Thyroid gland (tissue), 4 donors: ENCODE measurements at places on chromosomes 3 and 15. TPM values are rescaled to one million over a fixed set of nuclear protein-coding genes. Genes with fewer than 3 reads are reported as not detected.
A peak's percentile ranks its signal among the peaks of the same experiment; 100 is the strongest.

DNA sequence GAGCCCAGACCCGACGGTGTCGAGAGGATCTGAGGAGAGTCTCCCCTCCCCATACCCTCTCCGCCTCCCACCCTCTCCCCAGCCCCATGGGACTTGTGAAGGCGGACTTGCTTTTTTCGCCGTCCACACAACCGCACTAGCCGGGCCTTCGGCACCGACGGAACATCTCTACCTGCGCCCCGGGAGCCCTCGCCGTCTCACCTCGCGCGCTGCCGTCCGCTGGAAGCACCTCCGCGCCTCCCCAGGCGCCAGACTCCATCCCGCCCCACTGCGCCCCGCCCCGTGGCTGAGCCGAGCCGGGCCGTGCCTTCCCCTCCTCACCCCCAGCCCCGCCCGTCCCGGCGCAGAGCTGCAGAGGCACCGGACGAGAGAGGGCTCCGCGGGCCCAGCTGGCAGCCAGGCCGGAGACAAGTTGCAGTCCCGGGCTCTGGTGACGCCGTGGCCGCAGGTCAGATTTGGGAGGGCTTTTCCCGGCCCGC, at the start of the genes DUOX1 and DUOXA1:
Gene DUOX1 (plus strand): TSS at position 344 of the 479 bp plus-strand sequence. CDS start 1,973 bp downstream, outside the sequence.
Gene DUOXA1 (minus strand): TSS at position 229 of the 479 bp plus-strand sequence. CDS start 6,865 bp downstream, outside the sequence.
- H3K4me3 ChIP-seq, result peak within 1 kb of the TSS; percentile 41
- no peaks in the 10 kb centered on the region for H3K36me3 ChIP-seq
- H3K27ac ChIP-seq, result peak within 1 kb of the TSS; percentile 85
- H3K4me1 ChIP-seq, result peaks cover 62% of the 10 kb centered on the region
- H3K27me3 ChIP-seq, result no peaks in the 10 kb centered on the region

- DNase-seq, result no peak
- H3K27ac ChIP-seq, result no peak within 1 kb of the TSS
- no peaks in the 10 kb centered on the region for H3K4me1 ChIP-seq
- no peaks in the 10 kb centered on the region for H3K27me3 ChIP-seq
- no peaks in the 10 kb centered on the region for H3K36me3 ChIP-seq
- no peak within 1 kb of the TSS for H3K4me3 ChIP-seq
Observed at GRCh38 chr3:108296239-108296638, at the start of gene HHLA2. TSS of gene HHLA2 (plus strand) at chr3:108296548. CDS start at chr3:108351814, 55,266 bp downstream.

DNA sequence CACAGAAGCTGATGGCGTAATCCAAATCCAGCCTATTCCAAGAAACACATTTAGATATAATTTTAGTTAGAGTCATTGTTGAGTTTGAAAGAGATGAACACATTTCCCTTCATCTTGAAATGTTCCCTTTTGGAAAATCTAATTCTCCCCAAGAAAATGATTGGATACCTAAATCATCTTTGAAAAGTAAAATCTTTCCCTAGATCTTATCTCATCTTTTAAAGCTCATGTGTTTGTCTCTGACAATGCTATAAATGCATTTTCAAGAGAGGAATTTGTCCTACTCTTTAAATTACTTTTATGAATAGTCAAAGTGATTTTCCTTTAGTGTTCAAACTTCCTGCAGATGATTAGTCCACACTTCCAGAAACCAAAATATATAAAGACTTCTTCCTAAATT, 82.6 kb upstream of the CNTN6 start:
- H3K27me3 ChIP-seq, result no peaks in the 10 kb centered on the region
- H3K36me3 ChIP-seq, result no peaks in the 10 kb centered on the region
- no peak for DNase-seq
- H3K4me1 ChIP-seq, result no peaks in the 10 kb centered on the region
- no peak overlapping the region for H3K4me3 ChIP-seq

GRCh38 chr15:36970522-36970921, 129.8 kb downstream of the MEIS2 start:
- H3K36me3 ChIP-seq, result no peaks in the 10 kb centered on the region
- H3K4me3 ChIP-seq, result no peak overlapping the region
- H3K27me3 ChIP-seq, result no peaks in the 10 kb centered on the region
- no peak for DNase-seq
- no peaks in the 10 kb centered on the region for H3K4me1 ChIP-seq
- H3K27ac ChIP-seq, result no peak overlapping the region

- no peaks in the 10 kb centered on the region for H3K27me3 ChIP-seq
- no peak overlapping the region for H3K27ac ChIP-seq
- H3K36me3 ChIP-seq, result no peaks in the 10 kb centered on the region
- DNase-seq, result no peak
- no peaks in the 10 kb centered on the region for H3K4me1 ChIP-seq
- no peak overlapping the region for H3K4me3 ChIP-seq
Observed at GRCh38 chr15:89349206-89349558, 14.6 kb upstream of the POLG start.

POTEB gene
- total RNA-seq, result not detected

ITPKA gene
- total RNA-seq, result not detected

KLHL25 gene
- 8.8 TPM for total RNA-seq
